ENCODE measurements at places on chromosomes 2 and 18.

DNA sequence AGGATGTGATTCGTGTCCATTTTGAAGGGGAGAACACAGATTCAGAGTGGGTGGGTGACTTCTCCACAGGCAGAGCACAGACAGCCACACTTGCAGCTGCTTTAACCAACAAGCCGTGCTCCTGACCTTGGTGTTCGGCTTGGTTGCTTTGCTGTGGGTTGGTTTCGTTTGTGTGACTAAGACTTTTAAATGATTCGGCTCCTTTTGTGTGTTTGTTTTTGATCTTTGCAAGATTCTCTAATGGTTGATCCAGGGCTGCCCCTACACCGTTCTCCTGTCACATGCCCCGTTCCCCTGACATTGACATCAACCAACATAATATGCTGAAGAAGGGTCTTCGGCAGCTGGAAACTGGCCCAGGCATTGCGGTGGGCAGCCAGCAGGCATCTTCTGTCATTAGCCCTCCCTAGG is 95.9 kb upstream of the MBOAT2 start:
- no peak for DNase-seq

GRCh38 chr2:239731998-239732665 is 293.0 kb downstream of the NDUFA10 start:
- no peak for DNase-seq

- DNase-seq = no peak
These were observed 12.0 kb upstream of the DARS1 start for GRCh38 chr2:135997380-135997779.

DNA sequence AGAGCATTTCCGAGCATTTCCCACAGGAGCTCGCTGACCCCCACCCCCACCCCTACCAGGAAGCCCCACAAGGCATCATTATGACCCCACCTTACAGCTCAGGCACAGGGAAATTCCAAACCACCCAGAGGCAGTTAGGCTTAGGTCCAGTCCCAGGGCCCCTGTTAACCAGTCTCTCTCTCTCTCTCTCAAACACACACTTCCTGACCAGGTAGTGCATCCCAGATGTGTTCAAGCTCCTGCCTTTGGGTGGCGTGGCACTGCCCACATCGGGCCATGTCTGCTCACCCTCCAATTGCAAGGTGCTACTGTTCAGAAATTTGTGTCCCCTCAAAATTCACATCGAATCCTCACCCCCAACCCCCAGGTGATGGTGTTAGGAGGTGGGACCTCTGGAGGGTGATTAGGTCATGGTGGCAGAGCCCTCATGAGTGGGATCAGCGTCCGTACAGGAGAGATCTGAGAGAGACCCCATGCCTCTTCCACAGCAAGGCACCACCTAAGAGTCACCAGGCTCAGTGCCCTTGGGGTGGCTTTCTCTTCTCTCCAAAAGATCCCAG is 8.8 kb downstream of the COPS9 start:
- no peak for DNase-seq

- DNase-seq = no peak
These were observed 109.3 kb upstream of the LYPD1 start for GRCh38 chr2:132779206-132779721.

DNA sequence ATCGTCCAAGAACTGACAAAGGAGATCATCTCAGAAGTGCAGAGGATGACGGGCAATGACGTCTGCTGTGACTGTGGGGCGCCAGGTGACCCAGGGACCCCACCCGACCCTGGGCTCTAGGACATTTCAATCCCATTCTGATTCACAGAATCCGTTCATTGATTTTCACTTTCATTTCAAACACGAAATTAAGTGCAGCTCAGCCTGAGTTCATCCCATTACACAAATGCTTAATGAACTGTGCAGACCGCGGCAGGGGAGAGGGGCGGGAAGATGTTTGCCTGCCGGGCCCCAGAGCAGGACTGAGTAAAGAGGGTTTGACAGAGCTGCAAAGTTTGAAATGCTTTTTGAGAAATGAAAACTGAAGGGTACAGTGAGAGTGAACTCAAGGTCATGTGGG is 67.1 kb downstream of the ITGB1BP1 start:
- no peak for DNase-seq

GRCh38 chr2:105261061-105261460 is 19.5 kb downstream of the GPR45 start:
- peak; percentile 91 for DNase-seq

- DNase-seq = no peak
These were observed 188.3 kb upstream of the MSH6 start for GRCh38 chr2:47594656-47595055.

GRCh38 chr2:70094171-70094977 is 7.1 kb downstream of the PCBP1 start:
- DNase-seq = no peak

DNA sequence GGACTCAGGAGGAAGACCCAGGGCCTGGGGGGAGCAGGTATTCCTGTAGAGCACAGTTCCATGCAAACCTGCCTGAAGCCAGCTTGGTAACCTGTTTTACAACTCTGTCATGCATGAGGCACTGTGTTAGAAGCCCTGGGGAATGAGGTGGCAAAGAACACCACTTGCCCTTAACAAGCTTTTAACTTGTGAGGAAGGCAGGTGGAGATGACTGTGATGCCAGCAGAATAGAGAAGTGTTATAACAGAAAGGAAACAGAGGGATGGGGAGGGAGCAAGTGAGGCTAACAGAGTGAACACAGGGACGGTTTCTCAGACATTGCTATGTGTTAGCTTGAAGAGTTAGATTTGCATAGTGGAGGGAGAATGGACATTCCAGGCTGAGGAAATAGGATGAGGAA is 11.5 kb upstream of the IL1A start:
- DNase-seq = no peak

- no peak for DNase-seq
These were observed 323.4 kb upstream of the SLC14A2 start for GRCh38 chr18:45291621-45292615.

- no peak for DNase-seq
These were observed 743.7 kb upstream of the HS6ST1 start for GRCh38 chr2:129062146-129062912.

GRCh38 chr2:47293976-47294375 is 109.0 kb upstream of the MSH2 start:
- DNase-seq = no peak

- no peak for DNase-seq
These were observed 416.8 kb upstream of the DSEL start for GRCh38 chr18:67933271-67933670.

- DNase-seq = no peak
These were observed 117.3 kb upstream of the MSTN start for GRCh38 chr2:190179754-190180312.

GRCh38 chr2:230873661-230874401 is 9.1 kb downstream of the ITM2C start:
- DNase-seq = no peak

DNA sequence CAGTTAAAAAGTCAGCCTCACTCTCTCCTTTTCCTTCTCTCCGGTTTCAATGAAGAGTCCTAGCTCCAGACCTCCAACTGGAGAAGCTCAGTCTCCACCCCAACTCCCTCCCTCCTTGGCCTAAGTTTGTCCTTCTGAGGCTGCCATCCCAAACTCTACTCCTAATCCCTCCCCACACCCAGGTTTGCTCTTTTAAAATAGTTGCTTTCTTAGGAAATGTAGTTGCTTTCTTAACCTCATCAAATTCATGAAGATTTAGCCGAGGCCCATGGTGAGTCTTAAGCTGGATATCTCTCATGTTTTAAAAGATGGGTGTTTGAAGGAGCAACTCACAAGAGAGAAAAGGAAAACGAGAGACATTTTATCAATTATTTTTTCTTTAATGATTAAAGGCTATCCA is 937 bp upstream of the LANCL1 start:
- peak; percentile 20 for DNase-seq

- DNase-seq = no peak
These were observed 122.3 kb upstream of the DDX18 start for GRCh38 chr2:117692001-117692763.

GRCh38 chr2:232345251-232345650 is 33.3 kb upstream of the ALPP start:
- DNase-seq = no peak

DNA sequence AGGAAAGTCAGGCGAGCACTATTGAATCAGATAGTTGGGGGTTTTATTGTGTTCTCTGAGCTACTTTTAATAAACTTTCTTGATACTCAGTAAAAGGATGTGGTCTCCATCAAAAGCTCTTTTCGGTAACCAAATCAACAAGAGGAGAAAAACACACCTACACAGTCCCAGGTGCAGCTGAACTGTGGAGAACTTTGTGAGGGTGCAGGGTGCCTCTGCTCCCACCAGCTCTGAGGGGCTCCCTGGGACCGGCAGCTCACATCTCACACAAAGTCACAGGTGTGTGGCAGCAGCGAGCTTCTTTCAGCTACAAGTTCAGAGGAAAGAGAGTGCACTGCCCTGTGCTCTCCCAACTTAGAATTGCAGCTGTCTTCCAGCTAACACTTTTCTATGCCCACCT is 650.4 kb downstream of the RNF144A start:
- no peak for DNase-seq

DNA sequence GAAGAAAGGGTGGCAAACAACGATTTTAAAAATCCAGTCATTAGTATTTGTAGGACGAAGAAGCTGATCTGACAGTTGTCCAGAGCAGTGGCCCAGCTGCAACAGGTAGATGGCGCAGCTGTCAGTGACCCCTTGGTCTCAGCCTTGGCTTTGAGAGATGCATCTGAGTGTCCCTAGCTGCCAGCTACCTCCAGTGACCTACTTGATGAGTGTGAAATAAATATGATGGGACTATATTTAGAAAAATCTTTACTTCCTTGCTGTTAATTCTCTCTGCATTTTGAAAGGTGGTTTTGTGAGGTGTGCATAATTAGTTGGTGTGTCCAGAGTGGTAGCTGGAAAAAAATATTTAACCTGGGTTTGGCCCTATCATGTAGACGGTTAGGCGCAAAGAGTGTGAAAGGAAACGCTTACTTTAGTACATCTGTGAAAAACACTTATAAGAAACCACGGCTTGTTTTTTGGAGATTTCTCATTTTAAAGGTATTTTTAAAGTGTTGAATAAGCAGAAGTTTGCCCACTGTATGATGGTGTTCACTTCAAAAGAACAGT is 963 bp downstream of the INPP1 start:
- DNase-seq = no peak

DNA sequence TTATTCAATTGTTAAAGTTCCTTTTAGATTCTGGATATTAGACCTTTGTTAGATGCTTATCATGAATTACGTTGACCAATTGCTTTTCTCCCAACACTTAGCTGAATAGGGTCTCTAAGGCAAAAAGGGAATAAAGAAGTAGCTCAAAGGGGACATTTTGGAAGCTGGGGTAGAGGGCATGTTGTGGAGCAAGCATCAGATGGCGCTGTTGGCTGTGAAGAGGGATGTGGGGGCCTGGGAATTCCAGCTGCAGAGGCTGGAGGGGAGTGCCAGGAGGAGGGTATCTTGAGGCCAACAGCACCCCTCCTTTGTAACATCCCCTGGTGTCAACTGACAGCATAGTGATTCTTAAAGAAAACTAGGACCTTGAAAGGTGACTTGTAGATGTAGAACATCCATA is 198.2 kb downstream of the ADCYAP1 start:
- no peak for DNase-seq

DNA sequence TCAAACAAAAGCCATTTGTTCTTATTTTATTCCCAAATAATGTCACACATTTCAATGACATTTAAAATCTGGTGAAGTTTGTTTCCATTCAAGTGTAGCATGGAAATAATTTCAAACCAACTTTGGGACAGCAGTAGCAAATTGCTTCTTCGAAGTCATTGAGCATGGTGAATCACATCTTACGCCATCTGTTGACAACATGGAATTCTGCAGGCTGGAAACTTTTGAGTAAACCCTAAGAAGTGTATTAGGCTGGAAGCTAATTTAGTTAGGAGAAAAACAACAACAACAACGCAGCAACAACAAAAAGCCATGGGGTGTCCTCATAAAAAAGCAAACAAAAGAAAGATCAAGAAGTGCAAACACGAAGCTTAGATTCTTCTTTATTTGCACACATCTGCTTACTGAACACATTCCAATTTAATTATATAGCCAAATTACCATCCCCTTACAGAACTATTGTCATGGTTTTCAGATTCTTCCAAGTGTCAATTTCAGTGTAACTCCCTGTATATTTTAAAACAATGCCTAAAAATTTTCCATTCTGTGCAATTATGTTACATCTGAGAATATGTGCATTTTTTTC is 659.0 kb upstream of the CDH7 start:
- peak; percentile 7 for DNase-seq

- DNase-seq = no peak
These were observed 175.2 kb upstream of the HDAC4 start for GRCh38 chr2:239575931-239576445.

DNA sequence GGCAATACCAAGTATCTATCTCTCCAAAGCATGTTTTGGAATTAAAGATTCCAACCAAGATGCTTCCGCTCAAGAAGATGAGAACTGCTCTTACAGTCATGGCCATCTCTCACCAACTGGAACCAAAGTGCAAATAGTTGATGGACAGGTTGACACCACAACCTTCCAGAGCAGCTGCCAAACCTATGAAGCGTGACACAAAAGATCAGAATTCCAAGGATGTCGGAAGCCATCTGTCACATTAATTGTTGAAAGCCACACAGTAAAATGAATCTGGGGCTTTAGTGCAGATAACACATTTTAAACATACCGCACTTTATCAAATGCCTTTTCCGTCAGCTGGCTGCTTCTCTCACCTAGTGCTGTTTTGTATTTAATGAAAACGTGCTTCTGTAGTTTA is 195.7 kb downstream of the CDH20 start:
- DNase-seq = no peak

DNA sequence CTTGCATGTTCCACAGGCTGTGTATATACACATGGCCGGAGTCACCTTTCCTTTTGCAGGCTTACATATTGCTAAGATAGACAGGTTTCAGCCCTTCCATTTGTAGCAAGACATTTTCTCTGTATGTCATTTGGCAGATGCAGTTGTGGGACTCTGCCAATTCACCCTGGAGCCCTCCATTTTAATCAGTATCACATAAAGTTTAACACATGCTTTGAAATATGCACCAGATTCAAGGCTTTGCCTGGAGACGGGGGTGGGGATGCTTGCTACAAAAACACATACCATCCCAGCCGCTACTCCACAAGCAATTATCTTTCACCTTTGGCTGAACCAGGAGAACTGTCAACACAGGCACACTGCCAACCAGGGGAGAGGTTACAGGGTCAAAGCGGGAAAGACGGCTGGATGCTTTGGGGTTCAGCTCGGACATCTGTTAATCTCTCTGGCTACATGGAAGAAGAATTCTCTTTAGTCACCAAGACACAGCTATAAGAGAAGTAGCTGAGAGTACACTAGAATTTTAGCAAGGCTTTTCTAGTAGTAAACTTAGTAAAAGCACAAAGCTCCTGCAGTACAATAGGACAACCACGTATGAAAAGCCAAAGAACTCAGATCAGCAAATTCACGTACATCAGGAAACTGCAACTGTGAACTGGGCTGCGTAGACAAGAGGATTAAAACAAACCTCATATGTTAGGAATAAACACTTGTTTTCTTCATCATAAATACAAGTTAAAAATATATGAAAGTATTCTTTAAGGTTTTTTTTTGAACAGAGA is 130.9 kb downstream of the EXOC6B start:
- DNase-seq = peak; percentile 64
